Skin of body (tissue), 3 donors: ENCODE measurements at places on chromosomes 3 and 15. TPM values are rescaled to one million over a fixed set of nuclear protein-coding genes. Genes with fewer than 3 reads are reported as not detected.

NOX5 gene
- 0.39 TPM for total RNA-seq

RPUSD3 gene
- total RNA-seq, result 18.1 TPM

SLC6A11 gene
- 0.49 TPM for total RNA-seq

GRK7 gene
- 0.10 TPM for total RNA-seq

ACSBG1 gene
- total RNA-seq, result 23.6 TPM

IL12A gene
- total RNA-seq, result 0.30 TPM

SCN11A gene
- total RNA-seq, result 1.9 TPM

IQSEC1 gene
- 21.5 TPM for total RNA-seq

PDZRN3 gene
- 66.5 TPM for total RNA-seq

CNTN6 gene
- 1.9 TPM for total RNA-seq

FBXO40 gene
- 0.59 TPM for total RNA-seq

HTR3E gene
- total RNA-seq, result not detected

DIPK2A gene
- total RNA-seq, result 51.1 TPM

IQCF5 gene
- not detected for total RNA-seq

CHCHD6 gene
- total RNA-seq, result 8.8 TPM

OIP5 gene
- total RNA-seq, result 3.2 TPM

MYL3 gene
- 23.7 TPM for total RNA-seq

ANKRD63 gene
- total RNA-seq, result not detected

GOLGA8G gene
- not detected for total RNA-seq

GABRR3 gene
- not detected for total RNA-seq

GHSR gene
- not detected for total RNA-seq

FAM43A gene
- 10.7 TPM for total RNA-seq

ARGFX gene
- total RNA-seq, result not detected
